Brain (organoid and tissue), 16 donors: ENCODE measurements at places on chromosomes 11 and 22.

DNA sequence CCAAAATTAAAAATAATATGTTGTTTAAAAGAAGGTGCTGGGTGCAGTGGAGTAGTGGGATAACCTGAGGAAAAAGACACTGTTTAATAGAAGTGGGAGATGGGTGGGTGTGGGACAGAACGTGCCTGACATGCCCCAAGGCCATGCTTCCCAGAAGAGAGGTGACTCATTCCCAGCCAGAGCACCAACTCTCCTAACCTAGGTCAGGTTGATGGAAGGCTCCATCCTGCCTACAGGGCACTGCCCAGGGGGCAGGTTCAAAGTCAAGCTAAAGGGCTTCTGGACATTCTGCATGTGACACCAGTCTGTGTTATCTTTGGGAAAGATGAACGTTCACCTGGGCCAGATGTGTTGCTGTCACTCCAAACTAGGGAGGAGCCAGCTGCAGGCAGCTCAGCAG, 453.1 kb downstream of the SOX6 start:
- no peak for DNase-seq

GRCh38 chr11:121336279-121336937, 43.8 kb downstream of the SC5D start:
- DNase-seq: no peak

GRCh38 chr22:25718135-25718840, 23.7 kb upstream of the MYO18B start:
- peak; percentile 76 for DNase-seq

- DNase-seq: peak; percentile 98
Observed at GRCh38 chr22:31399211-31400022, at the start of gene DRG1. Gene DRG1 (plus strand): TSS chr22:31399604. CDS start chr22:31399684, 80 bp downstream.

GRCh38 chr22:47765757-47766156, 1003.3 kb downstream of the TBC1D22A start:
- DNase-seq: no peak

- no peak for DNase-seq
Observed at GRCh38 chr22:31449506-31449905, 40.1 kb downstream of the EIF4ENIF1 start.
